ENCODE measurements at places on chromosomes 3 and 15.

DNA sequence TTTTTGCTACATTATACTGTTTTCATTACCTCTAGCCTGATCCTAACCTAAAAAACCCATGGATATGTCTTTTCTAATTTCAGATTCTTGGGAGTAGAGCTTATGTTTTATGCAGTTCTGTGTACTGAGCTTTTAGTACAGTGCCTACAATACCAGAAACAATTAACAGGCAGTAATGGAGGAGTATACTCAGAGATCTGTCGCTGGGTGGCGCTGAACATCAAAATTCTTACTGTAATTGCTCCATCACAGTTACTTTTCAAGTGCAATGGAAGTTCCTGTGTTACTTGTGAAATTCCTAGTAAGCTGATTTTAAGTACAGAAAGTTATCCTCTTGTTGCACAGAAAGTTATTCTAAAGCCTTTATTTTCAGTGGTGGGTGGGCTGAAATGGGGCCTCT lies 66.9 kb downstream of the RNF13 start:
- DNase-seq, result no peak

DNA sequence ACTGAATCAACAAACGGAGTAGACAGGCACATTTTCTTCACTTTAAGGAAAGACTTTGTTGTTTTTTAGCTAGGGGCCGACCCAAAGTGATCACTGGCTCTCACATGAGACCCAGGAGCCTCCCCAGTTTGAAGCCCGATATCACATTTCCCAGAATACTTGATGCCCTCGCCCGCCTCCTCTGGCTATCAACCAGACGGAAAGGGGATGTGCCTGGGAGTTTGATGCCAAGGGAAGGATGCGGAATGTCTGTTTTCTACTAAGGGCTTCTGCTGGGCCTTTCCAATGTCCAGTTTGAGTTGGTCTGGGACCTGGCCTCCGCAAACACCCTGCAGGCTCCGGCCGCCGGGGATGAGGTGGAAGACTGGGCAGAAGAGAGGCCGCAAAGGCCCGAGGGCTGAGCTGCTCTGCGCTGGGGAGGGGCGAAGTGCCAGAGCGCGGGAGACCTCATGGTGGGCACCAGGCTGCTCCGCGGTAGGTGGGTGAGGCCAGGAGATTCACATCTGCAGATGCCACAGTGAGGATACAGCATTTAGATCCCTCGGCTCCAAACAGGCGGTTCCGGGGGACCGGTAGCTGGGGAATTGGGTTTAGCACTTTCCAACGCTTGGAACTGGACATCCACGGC lies 491 bp upstream of the ZNF774 start:
- no peak for DNase-seq

GRCh38 chr3:126927846-126928245 lies 55.1 kb upstream of the PLXNA1 start:
- no peak for DNase-seq

GRCh38 chr3:175070946-175071345 lies 211.8 kb downstream of the NAALADL2 start:
- no peak for DNase-seq

DNA sequence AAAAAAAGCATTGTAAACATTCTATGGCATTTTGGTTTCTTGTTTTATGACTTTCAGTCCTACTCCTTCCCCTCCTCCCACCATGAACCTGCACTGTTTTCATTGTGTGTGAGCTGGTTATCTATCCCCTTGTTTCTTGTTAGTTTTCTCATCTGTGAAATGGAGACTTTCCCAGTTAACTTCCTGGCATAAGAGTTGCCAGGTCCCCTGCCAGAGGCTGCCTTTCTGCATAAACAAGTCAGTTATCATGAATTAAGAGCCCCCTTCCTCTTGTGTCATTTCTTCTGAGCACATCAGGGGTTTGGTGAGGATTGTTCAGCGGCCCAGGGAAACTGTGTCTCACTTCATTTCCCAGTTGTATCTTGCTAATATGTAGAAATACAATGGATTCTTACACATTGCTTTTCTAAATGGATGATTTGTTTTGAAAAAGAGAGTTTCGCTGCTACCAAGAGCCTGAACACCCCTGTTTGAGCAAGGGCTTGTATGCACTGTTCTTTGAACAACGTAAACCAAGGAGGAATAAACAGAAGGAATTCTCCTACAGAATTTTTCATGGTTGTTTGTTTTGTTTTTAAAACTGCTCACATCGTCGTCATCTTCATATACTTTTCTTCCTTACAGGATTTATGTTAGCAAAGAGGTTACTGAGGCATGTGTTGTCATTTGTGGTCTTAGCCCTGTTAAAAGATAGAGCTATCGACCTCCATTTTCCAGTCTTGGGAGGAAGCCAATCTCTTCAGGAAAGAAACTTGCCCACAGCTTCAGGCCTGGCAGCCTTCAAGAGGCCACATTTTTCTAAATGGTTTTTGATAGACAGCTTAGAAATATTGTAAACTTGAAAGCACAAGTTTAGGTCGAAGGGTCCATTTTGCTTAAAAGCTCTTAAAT lies 144.6 kb upstream of the IL12A start:
- no peak for DNase-seq

GRCh38 chr3:37986479-37987314 lies 3.9 kb upstream of the VILL start:
- no peak for DNase-seq

DNA sequence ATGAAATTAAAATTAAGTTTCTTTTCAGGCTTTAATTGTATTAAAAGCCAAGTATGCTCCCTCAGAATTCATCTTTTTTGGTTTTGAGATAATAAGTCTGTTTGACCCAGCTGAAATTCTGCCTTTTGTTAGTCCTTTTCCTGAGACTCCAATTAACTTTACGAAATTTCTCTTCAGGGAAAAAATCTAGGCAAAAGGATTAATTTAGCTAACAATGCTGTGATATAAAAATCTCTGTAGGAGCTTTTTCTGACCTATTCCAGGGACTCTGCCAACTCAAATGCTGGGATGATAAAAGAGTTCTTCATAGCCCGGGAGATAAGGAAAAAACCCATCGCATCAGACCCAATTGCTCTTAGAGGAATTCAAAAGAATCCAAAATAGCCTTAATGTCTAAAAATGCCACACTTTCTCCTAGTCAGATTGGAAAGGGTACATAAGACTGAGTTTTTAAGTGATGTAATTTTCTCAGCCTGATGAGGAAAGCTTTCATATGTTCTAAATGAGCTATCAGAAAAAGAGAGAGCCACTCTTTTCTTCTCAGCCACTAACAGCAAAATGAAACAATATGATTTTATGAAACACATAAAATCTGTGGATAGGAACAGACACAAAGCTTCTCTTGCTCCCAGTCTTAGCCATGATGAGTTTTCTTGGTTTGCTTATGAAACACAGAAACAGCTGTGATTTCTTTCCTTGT lies 405.1 kb downstream of the ROBO1 start:
- no peak for DNase-seq

DNA sequence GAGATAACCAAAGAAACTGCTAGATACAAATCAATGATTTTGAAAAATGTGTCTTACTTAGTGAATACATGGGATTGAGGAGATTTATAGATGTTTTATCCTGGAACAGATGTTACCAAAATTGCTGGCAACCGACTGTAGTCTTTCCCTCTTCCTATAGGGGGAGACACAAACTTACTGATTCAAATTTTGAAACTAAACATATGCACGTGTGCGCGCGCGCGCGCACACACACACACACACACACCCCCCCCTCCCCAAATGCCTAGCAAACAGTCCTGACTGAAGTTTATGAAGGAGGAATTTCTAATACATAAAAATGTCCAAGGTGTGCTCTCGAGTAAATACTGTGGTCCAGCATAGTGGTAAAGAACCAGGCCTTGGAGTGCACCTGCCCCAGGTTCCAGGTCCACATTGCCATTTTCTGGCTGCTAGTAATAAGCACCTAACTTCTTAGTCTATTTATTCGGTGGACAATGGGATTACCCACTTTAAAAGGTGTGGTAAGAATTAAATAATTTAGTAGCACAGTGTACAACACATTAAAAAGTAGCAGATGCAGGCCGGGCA lies 18.5 kb upstream of the C3orf62 start:
- DNase-seq, result no peak

- DNase-seq, result no peak
These were observed 51.0 kb downstream of the ZDHHC19 start for GRCh38 chr3:196159952-196160804.

- DNase-seq, result no peak
These were observed 32.8 kb downstream of the CDIN1 start for GRCh38 chr15:36612063-36612788.

DNA sequence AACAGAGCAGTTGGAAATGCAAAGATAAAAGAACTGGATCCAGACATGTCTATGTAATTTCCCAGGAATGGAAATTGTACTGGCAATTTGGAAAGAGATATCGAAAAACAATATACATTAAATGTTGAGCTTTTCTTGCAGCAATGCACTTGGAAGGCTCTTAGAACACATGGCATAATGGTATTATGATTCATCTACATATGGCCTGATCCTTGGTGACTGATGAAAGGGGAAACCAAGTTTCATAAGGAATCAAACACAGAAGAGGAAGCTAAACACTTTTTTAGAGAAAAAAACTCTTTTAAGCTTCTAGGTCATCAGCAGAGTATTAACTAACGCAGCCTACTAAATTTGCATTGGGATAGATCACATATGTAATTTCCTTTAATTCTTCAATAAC lies 12.4 kb upstream of the GREM1 start:
- no peak for DNase-seq

DNA sequence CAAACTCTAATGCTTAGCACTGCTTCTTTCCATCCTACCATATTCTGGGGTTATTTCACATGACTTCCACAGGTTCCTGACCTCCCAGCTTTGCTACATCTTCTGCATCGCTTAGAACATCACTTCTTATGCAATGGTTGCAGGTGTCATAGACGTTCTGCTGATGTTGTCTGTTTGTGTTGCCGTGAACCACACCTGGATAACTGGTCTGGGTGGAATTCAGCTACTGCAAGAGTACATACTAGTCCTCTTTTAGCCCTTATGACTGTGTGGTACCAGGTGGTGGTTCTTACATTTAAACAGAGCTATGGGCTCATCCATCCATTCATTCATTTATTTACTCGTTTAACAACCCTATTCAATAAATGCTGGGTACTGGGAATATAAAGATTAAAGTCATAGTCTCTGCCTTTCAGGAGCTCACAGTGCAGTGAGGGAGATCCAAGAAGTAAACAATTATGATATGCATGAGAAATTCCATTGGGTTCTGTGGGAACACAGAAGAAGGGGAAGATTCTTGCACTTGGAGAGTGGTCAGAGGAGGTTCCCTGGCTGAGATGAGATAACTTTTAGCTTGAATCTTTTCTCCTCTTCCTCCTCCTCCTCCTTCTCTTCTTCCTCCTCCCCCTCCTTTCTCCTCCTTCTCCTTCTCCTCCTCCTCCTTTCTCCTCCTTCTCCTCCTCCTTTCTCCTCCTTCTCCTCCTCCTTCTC lies 30.8 kb downstream of the TMEM45A start:
- no peak for DNase-seq

GRCh38 chr3:141116721-141117120 lies 65.6 kb downstream of the SPSB4 start:
- DNase-seq, result no peak

- DNase-seq, result no peak
These were observed 12.1 kb upstream of the UTS2B start for GRCh38 chr3:191342411-191342810.

DNA sequence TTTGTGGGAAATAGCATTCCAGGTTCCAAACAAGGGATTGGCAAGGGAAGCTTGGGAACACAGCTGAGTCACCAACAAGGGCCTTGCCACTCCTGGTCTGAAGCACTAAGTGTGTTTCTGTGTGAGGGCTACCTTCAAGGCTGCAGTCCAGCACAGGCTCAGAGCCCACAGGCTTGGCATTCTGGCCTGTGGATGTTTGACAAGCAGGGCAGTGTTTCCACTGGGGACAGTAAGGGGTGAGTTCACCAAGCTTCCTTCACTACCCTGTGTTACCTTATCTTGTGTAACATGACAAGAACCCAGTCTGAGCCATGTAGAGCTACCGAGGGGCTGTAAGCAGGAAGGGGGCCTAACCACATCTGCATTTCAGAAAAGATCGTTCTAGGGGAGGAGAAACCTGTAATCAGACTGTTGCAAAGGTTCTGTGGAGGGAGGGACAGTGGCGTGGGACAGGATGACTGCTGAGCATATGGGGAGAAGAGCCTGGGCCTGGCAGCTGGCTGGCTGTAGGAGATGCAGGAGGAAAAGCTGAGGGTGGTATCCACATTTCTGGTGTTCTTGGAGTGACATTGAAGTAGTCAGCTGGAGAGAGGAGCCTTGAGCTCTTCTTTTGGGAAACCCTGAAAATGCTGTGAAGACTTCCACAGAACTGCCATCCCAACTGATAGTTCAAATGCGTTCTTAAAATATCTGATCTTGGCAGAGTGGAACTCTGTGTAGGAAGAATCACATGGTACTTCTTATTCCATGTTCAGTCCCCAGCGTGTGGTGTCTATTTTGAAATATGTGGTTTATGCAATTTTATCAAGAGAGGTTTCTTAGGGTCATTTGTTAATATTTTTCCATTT lies 61.3 kb downstream of the CTDSPL start:
- DNase-seq, result no peak

DNA sequence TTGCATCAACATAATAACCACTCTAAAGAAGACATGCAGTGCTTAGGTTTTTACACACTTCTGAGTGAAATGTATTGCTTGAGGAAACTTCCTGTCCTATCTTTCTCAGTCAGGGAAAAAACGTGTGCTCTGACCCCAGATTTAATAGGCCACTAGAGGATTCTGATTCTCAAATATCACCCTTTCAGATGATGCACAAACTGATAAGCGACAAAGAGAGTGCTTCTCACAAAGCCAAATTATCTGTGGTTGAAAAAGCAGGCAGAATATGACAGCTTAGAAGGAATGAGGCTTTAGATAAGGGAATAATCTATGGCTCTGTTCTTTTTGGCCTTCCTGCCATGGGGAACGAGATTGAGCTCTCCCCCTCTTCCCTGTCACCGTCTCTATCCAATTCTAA lies 583.4 kb upstream of the SGO1 start:
- DNase-seq, result no peak

DNA sequence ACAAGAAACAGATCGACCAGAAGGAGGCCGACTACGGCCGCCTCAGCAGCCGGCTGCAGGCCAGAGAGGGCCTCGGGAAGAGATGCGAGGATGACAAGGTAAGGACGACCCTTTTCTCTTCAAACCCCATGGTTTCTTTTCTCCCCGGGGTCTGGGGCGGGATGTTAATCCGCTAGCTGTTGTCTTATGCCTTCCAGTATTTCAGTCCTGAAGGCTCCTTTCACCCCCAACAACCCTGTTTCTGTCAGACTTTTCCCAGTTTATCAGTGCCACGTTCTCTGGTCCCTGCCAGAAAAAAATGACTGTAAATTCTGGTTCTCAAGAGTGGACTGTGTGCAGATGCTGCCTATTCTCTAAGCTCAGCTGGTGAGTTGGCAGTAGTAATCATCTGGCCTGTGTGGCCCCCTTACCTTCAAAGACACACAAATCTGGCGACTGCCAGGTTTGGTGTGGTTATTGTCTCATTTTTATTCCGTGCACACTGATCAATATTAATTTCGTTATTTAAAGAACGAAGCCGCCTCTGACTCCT lies 806 bp downstream of the GOLM2 start:
- DNase-seq, result no peak

DNA sequence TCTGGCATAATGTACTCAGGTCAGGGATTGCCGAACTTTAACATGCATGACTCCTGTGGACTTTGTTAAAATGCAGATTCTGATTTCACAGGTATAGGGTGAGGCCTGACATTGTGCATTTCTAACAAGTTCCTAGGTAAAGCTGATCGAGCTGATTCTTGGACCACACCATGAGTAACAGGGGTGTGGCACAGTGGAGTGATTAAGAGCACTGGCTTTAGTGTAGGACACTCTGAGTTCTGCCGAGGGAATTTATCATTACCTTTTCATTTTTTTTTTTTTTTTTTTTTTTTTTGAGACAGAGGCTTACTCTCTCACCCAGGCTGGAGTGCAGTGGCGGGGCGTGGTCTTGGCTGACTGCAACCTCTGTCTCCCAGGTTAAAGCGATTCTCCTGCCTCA lies 169.3 kb downstream of the ADAMTS9 start:
- no peak for DNase-seq

All from effector memory CD4-positive, alpha-beta T cell (primary cell).